NCI-H1105 (cell line): ENCODE measurements at places on chromosomes 1 and 21.

GRCh38 chr1:27102134-27102706 lies 52.7 kb downstream of the SLC9A1 start:
- DNase-seq = no peak

DNA sequence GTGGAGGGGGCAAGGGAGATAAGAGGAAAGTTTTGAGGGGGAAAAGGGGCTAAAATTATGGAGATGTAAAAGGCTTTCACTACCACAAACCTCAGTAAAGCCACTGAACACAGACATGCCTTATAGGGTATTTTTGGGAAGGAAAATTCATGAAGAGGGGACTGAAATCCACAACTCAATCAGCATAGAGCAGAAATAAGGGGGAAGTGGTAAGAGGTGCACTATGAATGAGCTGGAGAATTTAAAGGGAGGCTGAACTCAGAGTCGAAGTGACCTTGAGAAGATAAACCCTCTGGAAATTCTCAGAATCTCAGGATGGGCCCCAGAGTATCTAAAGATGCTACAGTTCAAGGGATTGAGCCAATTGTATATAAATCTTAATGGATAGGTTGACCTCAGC lies 15.3 kb downstream of the RHEX start:
- DNase-seq = no peak

DNA sequence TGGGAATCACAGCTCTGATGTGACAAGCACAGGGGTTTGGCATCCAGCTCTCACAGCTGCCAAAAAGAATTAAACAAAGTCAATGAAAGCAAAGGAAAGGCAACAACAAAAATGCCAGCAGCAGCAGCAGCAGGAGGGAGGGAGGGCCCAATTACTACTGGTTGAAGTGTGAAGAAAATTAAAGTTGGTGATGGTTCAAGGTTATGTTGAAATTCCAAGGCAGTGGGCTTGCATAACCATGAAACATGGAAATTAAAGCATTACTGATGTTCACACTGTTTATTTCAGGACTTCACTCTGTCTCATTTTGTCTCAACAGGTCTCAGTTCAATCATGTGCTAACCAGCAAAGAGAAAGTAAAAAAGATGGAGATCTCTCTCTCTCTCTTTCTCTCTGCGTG lies 220.3 kb upstream of the LYPLAL1 start:
- no peak for DNase-seq

GRCh38 chr1:51686450-51686849 lies 69.6 kb downstream of the OSBPL9 start:
- DNase-seq = no peak

DNA sequence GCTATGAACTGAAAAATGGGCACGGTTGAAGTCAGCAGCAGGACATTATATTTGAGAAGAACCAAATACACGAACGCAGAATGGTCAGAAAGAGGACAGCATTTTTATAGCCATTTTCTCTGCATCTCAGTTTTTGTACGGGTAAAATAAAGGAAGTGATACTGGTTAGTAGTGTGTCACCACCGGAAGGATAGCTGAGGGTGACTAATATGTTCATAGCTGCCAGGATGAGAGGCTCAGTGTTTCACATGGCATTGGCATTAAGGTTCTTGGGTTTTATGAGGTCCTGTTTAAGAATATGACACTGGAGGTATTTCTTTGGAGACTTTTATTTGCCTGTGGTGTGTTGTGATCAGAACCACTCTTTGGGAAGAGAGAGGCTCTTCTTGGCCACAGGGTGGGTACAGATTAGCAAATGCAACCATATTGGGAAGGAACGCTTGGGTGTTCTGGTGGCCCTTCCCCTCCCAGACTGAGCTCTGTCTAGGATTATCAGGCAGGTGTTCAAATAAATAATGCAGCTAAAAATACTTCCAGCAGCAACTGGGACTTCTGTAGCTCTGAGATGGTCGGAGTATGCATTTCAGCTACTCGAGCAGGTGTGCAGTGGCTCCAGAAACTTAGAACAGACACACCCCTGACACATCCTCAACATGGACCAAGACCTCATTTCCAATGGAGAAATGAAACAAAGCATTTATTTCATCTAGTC lies 158.2 kb downstream of the PBX1 start:
- DNase-seq = no peak
